Breast epithelium (tissue), 4 donors: ENCODE measurements at places on chromosomes 3 and 15. TPM values are rescaled to one million over a fixed set of nuclear protein-coding genes. Genes with fewer than 3 reads are reported as not detected.

GRCh38 chr15:99052205-99052604, 44.6 kb upstream of the PGPEP1L start:
- no peak for DNase-seq

DNA sequence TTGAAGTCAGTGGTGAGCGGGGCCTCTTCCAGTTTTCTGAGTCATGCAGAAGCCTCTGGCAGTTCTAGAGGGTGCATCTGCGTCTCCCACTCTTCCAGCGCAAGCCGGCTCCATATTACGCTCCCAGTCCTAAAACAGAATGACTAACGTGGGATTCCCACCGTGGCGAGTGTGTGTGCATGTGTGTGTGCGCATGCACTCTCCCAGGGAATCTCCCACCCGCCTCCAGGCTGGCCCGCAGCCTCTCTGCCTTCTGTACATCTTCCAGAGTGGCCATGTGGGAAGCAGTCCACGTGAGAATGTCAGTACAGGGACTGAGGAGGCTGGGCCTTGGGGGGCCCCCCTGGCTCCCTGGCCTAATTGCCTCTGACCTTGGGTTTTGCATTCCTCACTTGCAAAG, 87.7 kb downstream of the LSM3 start:
- DNase-seq, result no peak

DNA sequence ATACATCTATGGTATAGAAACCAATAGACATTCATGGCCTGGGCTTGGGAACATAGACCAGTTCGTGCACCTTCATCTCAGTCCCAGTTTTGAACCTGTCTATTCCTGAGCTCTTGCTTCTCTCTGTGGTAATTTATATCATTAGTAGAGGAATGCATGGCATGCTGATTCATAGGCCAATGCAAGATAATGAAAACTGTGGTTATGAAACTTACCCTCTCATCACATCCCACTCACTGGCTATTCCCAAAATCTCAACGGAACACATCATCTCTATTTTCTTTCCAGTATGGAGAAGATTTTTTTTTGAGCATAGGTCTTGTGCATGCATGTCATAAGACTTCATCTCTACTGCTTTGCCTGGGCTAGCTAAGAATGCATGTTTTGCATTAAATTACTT, 18.7 kb upstream of the P2RY12 start:
- no peak for DNase-seq

GRCh38 chr3:116980099-116980498, 270.5 kb downstream of the TUSC7 start:
- no peak for DNase-seq

GRCh38 chr3:161388855-161389254, 17.5 kb upstream of the SPTSSB start:
- no peak for DNase-seq

DNA sequence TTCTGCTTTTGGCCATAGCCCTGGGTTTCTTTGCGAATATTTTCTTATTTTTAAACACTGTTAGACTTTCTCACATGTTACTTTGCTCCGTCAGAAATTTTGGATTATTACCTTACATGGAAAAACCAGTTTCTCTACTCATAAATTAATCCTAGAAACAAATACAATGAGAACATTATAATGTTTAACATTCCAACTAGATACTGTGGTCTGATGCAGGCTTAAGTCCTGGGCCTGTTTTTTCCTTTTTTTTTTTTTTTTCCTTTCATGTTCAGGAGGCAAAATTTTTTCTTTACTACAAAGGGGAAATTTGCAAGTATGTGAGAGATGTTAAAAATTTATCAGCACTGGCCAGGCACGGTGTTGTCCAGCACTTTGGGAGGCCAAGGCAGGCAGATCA, 28.9 kb downstream of the POPDC2 start:
- no peak for DNase-seq

- no peak for DNase-seq
Observed at GRCh38 chr15:100032358-100033085, 299.3 kb upstream of the LYSMD4 start.

DNA sequence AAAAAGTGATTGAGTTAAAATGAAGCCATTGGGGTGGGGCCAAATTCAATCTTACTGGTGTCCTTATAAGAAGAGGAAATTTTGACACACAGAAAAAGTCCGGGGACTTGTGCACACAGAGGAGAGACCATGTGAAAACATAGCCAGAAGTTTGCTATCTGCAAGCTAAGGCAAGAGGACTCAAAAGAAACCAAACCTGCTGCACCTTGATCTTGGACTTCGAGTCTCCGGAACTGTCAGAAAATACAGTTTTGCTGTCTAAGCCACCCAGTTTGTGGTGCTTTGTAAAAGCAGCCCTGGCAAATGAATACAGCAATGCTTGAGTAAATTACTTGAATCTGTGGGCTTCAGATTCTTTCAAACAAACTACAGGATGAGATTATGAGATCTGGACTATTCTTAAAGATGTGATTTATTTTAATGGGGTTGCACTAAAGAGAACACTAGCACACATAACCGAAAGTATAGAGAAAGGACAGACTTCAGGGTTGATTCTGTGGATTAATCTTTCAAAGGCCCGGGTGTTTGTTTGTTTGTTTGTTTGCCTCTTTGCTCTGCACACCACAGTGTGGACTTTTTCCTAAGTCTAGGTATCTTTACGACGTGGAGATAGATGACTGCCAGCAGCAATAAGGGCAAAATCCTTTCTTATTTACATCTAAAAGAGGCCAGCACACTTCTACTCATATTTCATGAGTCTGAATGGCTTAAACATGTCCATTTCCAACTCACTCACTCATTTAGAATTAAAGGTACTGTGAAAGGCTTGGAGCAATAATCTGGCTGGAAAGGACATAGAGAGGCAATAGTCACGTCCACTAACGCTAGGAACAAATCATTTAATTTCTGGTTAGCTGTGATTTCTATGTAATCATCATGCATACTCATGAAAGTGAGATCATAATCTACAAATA, 53.9 kb upstream of the SSR3 start:
- DNase-seq, result no peak

DNA sequence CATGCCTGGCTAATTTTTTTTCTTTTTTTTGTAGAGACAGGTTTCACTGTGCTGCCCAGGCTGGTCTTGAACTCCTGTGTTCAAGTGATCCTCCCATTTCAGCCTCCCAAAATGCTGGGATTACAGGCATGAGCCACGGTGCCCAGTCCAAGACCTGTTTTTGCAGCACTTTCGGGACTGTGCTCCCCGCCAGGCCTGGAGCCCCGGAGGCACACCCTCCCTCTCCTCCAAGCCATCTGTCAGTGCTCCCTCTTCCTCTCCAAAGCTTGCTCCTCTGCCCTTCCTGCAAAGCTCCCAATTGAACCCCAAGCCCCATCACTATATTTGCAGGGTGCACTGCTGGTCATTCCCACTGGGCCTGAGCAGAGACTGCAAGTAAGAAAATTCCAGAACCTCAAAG, 98.1 kb downstream of the CORO2B start:
- no peak for DNase-seq

- no peak for DNase-seq
Observed at GRCh38 chr3:187628169-187628568, 42.0 kb downstream of the SST start.

GRCh38 chr15:100021653-100022052, 288.4 kb upstream of the LYSMD4 start:
- DNase-seq, result no peak

- DNase-seq, result no peak
Observed at GRCh38 chr3:57910990-57911389, 97.2 kb upstream of the FLNB start.

- no peak for DNase-seq
Observed at GRCh38 chr3:175484666-175485065, 625.5 kb downstream of the NAALADL2 start.

DNA sequence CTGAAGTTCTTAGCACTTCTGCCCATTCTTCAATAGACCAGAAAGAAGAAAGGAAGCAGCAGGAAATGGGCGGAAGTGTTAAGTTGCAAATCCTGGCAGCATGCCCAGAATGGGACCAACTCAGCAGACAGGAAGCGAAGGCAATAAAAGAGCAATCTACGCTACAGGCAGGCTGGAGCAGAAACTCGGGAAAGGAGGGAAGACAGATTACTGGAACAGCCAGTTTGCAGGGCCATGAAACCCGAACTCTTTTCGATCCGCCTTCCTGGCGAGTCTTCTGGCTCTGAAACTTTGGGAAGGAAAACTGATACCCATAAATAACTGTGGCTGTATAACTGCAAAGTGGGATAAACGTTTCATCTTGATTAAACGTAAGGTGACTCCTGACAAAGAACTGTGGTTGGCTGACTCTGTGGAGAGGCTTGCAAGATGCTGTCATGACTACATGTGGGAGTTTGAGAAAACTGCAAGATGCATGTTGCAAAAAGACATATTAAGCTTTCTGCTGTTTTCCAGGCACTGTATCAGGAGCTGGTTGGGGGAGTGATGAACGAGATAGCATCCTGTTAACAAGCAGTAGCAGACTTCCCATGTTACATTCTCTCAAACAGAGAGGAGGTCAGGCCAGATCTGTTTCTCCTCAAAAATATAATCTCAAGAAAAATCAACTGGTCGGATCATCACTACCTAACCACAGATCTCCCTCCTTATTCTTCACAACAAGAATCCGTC, 67.8 kb downstream of the FMN1 start:
- DNase-seq, result no peak

DNA sequence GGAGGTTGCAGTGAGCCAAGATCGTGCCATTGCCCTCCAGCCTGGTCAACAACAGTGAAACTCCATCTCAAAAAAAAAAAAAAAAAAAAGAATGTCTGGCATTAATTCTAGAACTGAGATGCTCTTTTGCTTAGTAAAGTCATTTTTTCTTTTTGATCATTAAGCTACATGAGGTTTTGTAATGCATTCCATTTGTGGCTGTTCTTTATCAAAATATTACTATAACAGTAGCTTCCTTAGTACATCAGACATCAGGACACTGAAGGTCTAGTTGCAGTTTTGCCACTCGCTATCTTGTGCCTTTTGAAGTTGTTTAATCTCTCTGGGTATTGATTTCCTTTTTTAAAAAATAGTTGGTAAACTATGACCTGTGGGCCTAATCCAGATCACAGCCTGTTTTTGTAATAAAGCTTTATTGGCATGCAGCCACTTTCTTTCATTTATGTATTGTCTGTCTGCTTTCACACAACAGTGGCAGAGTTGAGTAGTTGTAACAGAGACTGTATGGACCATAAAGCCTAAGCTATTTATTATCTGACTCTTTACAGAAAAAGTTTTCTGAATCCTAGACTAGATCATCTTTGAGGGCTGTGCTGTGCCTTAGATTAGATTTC, 76.6 kb downstream of the SLC25A26 start:
- DNase-seq, result no peak

DNA sequence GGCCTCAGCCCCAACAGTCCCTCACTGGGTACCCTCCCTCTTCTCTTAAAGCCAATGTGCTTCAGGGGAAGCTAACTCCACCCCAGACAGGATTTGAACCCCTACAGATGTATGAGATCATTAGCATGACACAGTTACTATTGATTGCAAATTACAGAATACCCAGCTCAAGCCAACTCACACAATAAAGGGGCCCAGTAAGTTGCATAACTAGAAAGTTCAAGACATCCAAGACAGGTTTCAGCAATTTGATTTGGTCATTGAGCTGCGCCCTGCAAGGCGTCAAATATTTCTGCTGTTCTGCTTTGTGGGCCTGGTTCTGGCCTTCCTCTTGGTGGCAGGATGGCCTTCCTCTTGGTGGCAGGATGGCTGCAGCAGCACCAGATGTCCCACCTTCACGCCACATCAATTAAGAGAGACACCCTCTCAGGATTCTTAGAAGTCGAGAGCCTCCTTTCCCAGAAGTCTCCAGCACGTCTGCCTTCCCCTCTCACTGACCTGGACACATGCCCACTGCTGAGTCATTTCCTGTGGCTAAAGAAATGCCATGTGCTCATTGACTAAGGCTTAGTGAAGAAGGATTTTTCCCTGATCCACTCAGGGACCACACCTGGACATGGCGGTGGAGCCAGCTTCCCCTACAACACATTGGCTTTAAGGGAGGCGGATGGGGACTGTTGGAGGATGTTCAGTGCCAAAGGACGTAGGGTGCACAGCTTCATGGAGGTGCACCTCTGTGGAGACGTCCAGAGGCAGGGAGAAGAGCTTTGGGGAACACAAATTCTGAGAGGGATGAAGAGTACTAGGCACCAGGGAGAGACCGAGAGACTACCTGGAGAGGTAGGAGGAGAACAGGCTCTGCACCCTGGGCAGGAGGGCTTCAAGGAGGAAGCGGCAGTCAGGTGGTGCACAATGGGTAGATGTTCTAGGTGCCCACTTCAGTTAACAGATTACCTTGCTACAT, 49.1 kb downstream of the DNASE1L3 start:
- DNase-seq, result no peak

DNA sequence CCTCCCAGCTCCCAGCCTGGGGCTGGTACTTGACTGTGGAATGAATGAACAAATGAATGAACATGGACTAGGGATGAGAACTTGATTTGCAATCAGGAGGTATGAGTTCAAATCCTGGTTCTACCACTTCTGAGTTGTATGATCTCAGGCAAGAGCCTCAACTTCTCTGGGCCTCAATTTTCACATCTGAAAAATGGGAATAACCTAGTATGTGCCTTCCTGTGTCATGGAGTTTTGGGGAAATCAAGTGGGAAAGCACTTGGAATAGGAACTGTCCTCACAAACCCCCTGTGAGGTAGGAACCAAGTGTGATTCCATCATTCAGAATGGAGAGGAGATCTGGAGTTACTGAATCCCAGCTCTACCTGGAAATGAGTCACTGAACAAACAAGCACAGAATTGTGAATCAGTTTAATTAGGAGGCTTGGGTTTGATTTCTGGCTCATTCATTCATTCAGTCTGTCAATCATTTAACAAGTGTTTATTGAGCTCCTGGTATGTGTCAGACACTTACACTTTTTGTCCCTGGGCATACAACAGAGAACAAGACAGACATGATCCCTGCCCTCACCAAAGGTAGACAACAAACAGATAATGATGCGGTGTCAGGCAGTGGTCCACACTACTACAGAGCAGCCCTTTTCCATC, 29.7 kb downstream of the DNASE1L3 start:
- no peak for DNase-seq

DNA sequence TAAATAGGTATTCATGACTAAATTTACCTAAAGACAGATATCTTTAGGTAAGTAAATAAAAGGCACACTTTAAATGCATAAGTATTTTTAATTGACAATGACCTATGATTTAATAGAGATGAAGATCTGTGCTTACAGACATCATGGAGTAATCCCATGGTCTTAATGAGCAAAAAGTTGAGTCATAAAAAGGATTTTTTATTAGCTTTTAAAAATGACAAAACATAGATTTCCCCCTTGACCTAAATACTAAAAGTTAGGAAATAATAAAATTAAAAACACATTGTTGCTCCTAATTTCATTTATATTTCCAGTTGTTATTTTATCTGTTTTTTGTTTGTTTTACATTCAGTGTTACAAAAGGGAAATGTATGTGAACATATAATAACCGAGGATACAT, 1005.7 kb downstream of the ROBO1 start:
- DNase-seq, result no peak

- peak; percentile 51 for DNase-seq
Observed at GRCh38 chr3:170425491-170426239, 7.0 kb downstream of the CLDN11 start.

- DNase-seq, result no peak
Observed at GRCh38 chr3:77815467-77815866, 775.6 kb downstream of the ROBO2 start.

The RAP2B gene
- total RNA-seq, result 21.0 TPM

The FMN1 gene
- 50.7 TPM for total RNA-seq

The DNAJA4 gene
- total RNA-seq, result 16.0 TPM

The THOC7 gene
- total RNA-seq, result 62.2 TPM

The IL17RC gene
- total RNA-seq, result 90.6 TPM

The LRRK1 gene
- 18.7 TPM for total RNA-seq

The NEDD4 gene
- total RNA-seq, result 19.3 TPM
